Hematopoietic multipotent progenitor cell treated with erythropoietin and hydrocortisone succinate and interleukin-3 and kit ligand, for 8 days (in vitro differentiated cells): ENCODE measurements at places on chromosomes 1 and 21.

GRCh38 chr1:242670019-242670418 is 145.5 kb upstream of the PLD5 start:
- no peak for DNase-seq

DNA sequence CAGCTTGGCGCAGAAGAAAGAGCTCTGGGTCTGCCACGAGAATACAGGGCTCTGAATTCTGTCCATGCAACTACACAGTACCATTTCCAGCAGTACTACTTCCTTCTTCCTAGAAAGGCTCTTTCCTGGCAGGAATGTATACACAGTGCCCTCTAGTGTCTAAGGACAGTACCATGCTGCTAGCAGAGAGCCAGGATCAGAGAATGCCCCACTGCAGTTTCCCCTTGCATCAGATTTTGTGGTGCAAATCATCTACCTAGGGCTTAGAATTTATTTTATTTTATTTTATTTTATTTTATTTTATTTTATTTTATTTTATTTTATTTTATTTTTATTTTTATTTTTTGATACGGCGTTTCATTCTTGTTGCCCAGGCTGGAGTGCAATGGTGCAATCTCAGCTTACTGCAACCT is 50.8 kb downstream of the PAX7 start:
- peak; percentile 61 for DNase-seq

GRCh38 chr21:18252256-18252655 is 7.6 kb downstream of the CHODL start:
- DNase-seq, result no peak

- no peak for DNase-seq
Measured at GRCh38 chr1:75732703-75733102, 8.2 kb downstream of the ACADM start.

DNA sequence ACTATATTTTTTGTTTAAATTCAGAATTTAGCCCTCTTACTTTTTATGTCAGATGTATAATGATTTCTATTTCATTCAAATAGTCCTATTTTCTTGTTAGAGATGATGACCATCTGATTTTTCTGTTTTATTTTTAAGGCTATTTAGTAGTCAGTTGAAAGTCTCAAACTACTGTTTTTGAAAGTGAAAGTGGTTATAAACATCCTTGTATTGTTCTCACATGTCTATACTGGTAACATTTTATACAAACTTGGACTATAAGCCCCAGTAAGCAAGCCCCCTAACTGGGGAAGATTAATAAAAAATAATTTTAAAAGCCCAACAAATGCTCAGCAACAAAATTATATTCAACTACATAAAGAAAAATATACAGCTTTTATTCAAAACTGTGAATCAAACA is 271.3 kb upstream of the RGS18 start:
- no peak for DNase-seq

DNA sequence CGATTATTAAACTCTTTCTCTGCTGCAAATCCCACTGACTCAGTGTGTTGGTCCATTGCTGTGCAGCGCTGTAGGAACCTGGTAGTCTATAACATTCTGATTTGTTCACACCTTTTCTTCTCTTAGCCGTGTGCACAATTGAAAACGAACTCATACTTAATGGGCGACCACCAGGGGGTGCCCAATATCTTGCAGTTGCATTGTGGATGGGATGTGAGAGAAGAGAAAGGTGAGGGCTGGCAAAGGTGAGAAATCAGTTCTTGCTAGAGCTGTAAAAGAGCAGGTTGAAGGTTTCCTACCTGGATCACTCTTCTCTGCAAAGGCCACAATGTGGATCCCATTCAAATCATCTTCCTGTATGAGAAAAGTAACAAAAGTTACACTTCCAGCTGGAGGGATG is 51.0 kb downstream of the CASQ2 start:
- peak; percentile 34 for DNase-seq

DNA sequence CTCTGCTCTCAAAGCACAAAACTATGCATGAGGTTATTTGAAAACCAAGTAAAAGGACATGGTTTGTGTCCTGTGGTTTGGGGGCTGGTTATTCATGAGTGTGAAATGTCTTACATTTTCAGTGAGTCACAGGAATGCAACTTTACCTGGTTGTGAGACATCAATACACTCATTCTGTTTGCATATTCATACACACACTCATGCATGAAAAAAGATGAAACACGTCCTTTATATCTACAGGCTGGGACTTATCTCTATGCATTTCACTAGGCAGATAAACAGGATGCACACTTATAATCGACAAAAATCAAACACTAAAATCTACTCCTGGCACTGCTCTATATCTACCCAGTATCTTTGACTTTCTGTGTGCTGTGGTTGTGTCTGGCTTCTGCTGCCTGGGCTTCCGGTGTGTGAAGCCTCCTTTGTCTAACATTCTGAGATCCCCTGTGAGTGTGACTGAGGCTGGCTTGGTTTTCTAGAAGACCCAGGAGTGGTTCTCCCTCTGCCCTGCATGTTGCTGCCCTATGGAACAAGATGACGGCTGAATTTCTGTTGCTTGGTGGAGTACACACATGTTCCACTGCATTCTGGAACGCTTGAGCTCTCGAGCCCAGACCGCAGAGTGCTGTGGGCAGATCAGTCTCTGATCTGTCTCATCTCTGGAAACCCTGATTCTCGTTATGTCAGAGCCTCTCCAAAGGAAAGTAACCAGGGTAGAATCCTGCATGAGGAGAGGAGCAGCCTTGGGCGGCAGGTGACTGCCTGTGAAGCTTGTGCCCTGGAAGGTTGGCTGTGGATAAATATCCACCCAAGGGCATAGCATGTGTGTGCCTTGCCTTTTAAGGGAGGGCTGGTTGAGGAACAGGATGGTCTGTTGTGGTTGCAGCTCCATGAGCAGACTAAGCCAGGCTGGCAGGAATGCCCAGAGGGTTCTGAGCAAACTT is 19.7 kb upstream of the FASLG start:
- no peak for DNase-seq

GRCh38 chr1:63327417-63328054 is 5.2 kb downstream of the FOXD3 start:
- DNase-seq, result peak; percentile 69

DNA sequence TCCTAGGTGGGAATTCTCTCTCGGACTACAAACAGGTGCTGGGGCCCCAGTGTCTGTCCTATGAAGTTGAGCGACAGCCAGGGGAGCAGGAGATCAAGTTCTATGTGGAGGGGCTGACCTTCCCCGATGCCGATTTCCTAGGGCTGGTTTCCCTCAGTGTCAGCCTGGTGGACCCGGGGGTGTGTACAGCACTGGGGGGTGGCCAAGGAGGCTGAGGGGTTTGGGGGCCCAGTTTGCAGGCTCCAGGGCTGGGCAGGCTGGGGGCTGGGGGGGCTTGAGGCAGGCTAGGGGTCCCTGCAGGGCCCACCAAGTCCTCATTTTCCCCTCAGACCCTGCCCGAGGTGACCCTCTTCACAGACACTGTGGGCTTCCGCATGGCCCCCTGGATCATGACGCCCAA is 20.3 kb upstream of the PADI3 start:
- DNase-seq, result no peak

GRCh38 chr1:208074353-208074752 is 163.4 kb upstream of the CD34 start:
- no peak for DNase-seq

GRCh38 chr1:233470741-233471499 is 143.0 kb upstream of the KCNK1 start:
- DNase-seq, result no peak
